ENCODE measurements at places on chromosomes 12 and 14.

GRCh38 chr12:104562763-104563162 is 106.0 kb downstream of the CHST11 start:
- DNase-seq: no peak

DNA sequence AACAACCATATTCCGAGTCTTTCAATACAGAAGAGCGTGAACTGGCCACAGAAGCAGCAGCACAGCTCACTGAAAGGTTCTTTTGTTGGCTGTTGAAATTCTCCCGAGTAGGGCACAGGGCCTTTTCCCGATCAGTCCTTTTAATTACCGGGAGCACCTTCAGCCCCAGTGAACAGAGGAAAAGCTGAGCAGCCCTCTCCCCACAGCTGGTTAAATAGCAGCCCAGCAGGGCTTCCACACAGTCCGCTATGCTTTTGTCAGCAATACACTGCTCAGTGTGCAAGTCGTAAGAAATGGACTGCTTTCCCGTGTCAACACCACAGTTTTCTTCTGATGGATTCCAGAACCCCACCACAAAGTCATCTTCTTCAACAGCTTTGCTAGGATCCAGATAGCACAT is 61.3 kb downstream of the DICER1 start:
- DNase-seq: no peak

GRCh38 chr14:85599939-85600338 is 70.0 kb downstream of the FLRT2 start:
- no peak for DNase-seq

- no peak for DNase-seq
Observed at GRCh38 chr12:117063162-117063911, 35.9 kb downstream of the TESC start.

GRCh38 chr12:29455087-29455486 is 42.4 kb downstream of the OVCH1 start:
- DNase-seq: no peak

- no peak for DNase-seq
Observed at GRCh38 chr14:100289916-100290606, 16.2 kb downstream of the SLC25A29 start.

DNA sequence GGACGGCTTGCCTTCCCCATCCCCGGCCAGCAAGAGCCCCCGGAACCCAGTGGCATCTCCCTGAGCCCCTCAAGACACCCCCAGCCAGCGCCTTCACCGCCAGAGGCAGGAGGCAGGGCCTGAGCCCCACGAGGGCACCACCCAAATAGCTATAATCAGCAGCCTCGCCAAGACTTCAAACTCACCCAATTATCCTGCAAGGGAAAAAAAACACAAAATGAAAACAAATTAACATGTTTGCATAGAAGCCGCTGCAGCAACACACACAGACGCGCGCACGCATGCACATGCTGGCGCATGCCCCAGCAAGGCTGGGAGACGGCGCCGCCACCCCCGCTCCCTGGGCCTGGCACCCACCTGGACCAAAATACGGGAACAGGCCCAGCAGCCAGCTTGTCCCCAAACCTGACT is 15.8 kb downstream of the FAM222A start:
- DNase-seq: no peak

GRCh38 chr14:104855532-104856090 is 9.5 kb upstream of the CEP170B start:
- no peak for DNase-seq

DNA sequence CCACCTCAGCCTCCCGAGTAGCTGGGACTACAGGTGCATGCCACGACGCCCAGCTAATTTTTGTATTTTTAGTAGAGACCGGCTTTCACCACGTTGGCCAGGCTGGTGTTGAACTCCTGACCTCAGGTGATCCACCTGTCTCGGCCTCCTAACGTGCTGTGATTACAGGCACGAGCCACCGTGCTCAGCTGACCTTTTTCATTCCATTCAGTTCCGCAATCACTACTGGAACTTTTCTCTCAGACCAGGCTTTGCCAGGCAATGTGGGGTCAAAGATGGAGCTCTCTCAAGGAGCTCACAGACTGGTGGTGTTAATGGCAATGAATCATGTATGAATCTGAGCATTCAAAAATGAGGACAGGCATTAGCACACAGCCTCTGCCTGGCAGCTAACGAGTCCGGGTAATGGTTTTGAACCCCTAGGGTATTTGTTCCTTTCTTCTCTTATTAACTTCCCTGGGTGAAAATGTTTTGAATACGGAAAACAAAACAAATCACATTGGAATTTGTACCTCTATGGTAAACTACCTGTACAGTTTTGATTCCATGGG is 9.4 kb upstream of the TCHP start:
- no peak for DNase-seq

DNA sequence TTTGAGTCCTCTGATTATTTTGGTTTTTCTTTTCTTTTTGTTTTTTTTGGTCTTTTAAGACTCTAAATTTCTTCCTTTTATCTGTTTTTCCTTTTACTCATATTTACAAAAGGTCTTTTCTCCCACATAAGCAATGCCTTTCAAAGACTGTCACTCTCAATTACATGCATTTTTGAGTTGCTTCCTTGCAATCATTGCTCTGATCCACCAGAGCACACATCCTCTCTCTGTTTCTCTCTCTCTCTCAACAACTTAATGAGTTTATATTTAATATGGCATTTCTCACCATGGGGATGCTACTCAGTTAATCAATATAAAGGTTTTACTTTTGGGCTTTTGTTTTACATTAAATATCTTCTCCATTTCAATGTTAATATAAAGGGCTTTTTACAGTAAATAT is 62.7 kb upstream of the OR10AD1 start:
- DNase-seq: no peak

GRCh38 chr14:58750321-58751269 is 112.8 kb downstream of the DACT1 start:
- no peak for DNase-seq

DNA sequence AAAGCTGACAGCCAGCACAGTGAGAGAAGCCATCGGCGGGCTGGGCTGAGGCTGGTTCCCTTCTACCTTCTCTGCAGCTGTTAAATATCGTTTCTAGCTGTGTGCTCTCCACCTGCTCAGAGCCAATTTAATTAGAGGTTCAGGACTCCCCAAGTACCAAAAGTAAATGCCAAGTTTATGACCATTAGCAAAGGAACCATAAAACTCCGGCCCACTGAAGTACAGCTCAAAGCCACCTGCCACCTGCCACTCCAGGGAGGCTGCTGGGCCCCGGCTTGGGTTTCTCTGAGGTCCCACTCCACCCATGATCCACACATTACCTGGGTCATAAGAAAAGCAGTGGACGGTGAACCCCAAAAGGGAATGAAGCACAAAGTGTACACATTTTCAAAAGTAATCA is 272.8 kb downstream of the KSR2 start:
- DNase-seq: no peak

DNA sequence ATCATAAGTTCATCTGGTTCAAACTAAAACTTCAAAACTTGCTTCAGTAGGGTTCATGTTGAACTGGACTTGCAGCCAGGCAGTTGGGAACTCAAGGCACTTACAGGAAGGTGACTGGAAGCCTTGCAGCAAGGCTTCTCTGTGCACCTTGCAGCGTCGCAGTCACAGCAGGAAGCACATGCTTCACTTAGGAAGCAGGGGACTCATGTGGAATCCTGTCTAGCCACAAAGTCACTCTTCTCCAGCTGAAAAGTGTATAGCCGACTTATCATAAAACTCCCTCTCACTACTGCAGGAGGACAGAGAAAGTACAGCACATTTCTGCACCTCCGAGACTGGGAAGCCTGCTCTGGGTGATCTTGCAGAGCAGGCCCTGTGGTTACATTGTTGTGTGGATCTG is 114.0 kb upstream of the PRB2 start:
- DNase-seq: no peak

DNA sequence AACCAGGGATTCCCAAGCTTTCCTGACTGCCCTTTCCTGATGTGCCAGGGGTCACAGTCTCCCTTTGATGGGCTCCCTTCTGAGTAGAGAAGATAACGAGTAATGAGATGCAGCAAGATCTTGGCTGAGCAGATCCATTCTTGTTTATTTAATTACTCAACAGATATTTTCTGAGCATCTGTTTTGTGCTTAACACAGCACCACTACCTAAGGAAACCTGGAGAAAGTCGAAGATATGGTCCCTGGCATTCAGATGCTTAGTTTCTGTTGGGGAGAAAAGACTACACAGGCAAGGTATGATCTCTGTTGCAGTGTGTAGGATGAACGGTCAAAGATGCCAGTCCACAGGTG is 3.9 kb downstream of the AJUBA start:
- no peak for DNase-seq

- no peak for DNase-seq
Observed at GRCh38 chr14:100652744-100653143, 65.5 kb upstream of the BEGAIN start.

- no peak for DNase-seq
Observed at GRCh38 chr12:3727877-3728632, 24.9 kb downstream of the CRACR2A start.

- no peak for DNase-seq
Observed at GRCh38 chr12:66584673-66585072, 94.2 kb downstream of the GRIP1 start.

DNA sequence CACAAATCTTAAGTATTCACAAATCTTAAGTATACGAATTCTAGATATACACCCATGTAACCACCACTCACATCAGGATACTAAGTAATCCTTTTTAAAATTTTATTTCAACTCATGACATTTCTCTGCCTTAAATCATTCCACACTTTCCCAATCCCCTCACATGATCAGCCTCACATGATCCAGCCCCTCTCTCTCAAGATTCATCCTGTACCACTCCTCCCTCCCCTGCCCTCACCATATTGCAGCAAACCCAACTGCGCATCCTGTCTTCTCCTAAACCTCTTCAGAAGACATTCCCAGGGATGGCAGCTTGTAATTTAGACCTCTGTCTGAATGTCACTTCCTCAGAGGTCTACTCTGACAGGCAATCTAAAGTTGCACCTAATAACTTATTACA is 1.7 kb upstream of the EIF4B start:
- no peak for DNase-seq

DNA sequence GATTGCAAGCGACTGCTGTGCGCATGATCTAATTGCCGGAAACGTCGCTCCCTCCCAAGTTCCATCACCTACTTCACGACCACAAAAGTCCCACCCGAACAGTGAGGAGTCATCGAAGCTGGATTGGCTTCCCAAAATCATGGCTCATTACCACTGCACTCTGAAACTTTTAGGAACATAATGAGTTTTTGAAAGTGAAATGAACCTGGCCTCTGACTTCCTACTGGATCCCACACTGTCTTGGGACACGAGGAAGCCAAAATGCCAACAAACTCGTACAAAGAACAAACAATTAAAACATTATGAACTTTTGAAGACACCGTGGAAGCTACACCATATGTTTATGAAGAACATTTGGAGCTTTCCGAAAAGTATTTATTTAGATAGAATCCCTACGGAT is 334.8 kb upstream of the TMPO start:
- DNase-seq: no peak

GRCh38 chr12:78290606-78291345 is 460.1 kb downstream of the NAV3 start:
- DNase-seq: no peak

- DNase-seq: no peak
Observed at GRCh38 chr14:61475316-61475715, 153.9 kb downstream of the PRKCH start.

- DNase-seq: no peak
Observed at GRCh38 chr12:126747530-126748149, 1519.3 kb upstream of the TMEM132C start.

DNA sequence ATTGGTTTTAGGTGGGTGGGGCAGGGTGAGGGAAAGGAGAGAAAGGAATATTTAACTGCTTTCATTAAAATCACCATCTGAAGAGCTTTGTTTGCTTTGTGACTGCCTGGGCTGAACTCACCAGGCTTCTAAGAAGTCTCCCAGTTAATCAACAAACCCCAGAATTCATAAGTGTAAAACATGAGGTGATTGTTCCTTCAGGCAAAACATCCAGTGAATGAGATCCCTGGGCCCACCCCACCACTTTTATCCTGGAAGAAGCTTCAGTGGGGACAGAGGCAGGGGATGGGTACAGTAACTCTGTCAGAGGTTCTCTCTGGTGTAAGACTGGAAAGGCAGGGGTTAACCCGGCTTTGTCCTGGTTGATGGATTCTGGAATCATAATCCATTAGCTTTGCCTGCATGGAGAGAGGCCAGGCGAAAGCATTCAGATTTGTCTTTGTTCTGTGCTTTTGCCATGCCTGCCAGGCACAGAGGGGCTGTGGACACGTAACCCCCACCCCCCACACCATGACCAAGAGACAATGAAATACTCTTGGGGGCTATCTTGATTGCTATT is 16.7 kb downstream of the PDE1B start:
- DNase-seq: no peak

GRCh38 chr12:103501447-103501846 is 5.7 kb upstream of the C12orf42 start:
- no peak for DNase-seq

- DNase-seq: no peak
Observed at GRCh38 chr12:124898200-124898922, 16.1 kb downstream of the UBC start.

GRCh38 chr12:127172861-127173260 is 1094.1 kb upstream of the TMEM132C start:
- DNase-seq: no peak

- no peak for DNase-seq
Observed at GRCh38 chr12:131375972-131376345, 334.9 kb upstream of the SFSWAP start.

GRCh38 chr12:77049767-77050353 is 15.5 kb downstream of the E2F7 start:
- no peak for DNase-seq

GRCh38 chr12:8605057-8605456 is 7.6 kb downstream of the AICDA start:
- DNase-seq: no peak

- DNase-seq: no peak
Observed at GRCh38 chr12:109764776-109765445, 51.3 kb downstream of the FAM222A start.

DNA sequence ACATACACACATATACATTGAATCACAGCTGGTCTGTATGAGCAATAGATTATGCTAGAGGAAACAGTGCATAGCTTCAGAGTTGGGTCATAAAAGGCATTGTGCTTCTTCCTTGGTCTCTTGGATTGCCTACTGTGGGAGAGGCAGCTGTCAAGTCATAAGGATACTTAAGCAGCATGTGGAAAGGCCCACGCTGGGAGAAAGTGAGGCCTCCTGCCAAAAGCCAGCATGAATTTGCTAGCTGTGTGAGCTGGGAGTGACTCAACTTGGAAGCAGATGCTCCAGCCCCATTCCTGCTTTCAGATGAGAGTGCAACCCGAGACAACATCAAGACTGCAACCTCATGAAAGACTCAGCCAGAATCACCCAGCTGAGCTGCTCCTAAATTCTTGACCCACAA is 311.9 kb upstream of the TBX3 start:
- no peak for DNase-seq

DNA sequence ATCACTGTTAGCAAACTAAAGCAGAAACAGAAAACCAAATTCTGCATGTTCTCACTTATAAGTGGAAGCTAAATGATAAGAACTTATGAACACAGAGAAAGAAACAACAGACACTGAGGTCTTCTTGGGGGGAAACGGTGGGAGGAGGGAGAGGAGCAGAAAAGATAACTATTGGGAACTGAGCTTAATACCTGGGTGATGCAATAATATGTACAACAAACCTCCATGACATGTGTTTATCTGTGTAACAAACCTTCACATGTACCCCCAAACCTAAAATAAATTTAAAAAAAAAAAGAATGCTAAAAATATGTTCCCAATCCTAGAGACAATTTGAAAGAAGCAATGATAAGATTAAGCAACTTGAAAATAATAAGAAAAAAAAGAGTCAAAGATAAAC is 89.5 kb downstream of the SOX5 start:
- DNase-seq: no peak
